ENCODE measurements at places on chromosomes 2 and 18. TPM values are rescaled to one million over a fixed set of nuclear protein-coding genes. Genes with fewer than 3 reads are reported as not detected.

ZNF396 gene
- 2.0 TPM for total RNA-seq

FAM210A gene
- 29.3 TPM for total RNA-seq

DNA sequence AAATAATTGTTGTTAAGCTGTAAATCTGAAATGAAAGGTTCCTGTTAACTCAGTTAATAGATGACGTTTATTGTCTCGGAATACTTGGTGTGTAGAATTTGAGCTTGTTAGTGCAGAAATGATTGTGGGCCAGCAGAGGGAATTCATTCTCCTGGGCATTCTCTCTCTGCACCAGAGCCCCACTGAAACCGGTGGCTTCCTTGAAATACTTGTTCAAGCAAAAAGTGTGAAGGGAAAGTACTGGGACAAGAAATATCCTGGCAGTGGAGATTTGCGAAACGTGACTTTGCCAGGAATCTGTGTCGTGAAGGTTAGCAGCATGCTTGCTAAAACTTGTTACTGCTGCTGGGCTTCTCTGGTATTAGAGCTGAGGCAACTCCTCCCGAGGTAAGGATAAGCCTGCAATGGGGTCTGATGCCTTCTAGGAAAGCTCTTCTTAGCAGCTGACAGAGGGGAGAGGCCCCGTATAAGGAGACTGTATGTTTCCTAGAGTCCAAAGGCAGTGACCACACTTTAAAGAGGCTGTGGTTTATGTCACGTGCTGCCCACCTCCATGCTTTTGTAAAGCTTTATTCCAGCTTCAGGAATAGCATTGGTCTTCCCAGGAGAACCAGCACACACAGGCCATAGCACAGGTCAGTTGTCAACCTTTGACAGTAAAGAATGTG, 2.0 kb downstream of the ITGA6 start:
- H3K27me3 ChIP-seq, result no peaks in the 10 kb centered on the region
- H3K4me1 ChIP-seq, result peaks cover 58% of the 10 kb centered on the region
- peak; percentile 39 for DNase-seq

DNA sequence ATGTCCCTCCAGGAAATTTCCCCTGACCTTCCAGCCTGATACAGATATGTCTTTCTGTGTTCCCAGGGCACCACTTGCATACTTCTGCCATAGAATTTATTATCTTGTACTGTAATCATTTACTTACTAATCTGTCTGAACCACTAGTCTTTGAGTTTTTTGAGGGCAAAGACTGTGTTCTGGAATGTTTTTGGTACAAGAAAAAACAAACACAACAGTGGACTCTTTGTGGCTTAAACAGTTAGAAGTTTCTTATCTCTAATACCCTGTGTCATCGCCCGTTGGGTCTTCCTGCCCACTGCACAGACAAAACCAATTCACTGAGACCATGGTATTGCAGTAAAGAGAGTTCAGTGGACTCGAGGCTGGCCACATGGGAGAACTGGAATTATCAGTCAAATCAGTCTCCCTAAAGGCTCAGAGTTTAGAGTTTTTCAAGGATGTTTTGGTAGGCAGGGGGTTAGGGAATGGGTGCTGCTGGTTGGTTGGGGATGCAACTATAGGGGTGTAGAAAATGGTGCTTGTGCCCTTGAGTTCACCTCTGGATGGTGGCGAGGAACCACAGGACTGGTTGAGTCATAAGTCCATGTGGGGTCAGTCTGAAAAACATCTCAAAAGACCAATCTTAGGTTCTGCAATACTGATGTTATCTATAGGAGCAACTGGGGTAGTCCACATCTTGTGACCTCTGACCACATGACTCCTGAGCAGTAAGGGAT, 20.3 kb downstream of the RALB start:
- peaks cover 23% of the 10 kb centered on the region for H3K36me3 ChIP-seq
- no peaks in the 10 kb centered on the region for H3K4me1 ChIP-seq
- no peak for DNase-seq

DNA sequence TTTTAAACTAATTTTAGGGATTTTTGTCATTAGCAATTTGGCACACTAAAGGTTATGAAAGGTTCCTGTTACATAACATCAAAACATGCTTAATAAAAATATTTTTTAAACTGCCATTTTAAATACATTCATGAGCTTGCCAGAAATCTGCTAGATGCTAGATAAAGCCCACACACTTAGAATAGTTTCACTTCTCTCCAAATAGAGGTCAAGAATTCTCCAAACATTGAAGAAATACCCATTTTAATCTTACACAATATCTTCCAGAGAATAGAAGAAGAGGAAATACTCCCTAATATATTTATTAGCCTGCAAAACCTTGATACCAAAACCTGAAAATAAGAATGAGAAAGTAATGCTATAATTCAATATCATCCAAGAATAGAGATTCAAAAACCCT, 247.5 kb downstream of the PTH2R start:
- no peak for DNase-seq
- H3K27ac ChIP-seq, result no peak overlapping the region
- no peaks in the 10 kb centered on the region for H3K27me3 ChIP-seq
- no peaks in the 10 kb centered on the region for H3K36me3 ChIP-seq

DNA sequence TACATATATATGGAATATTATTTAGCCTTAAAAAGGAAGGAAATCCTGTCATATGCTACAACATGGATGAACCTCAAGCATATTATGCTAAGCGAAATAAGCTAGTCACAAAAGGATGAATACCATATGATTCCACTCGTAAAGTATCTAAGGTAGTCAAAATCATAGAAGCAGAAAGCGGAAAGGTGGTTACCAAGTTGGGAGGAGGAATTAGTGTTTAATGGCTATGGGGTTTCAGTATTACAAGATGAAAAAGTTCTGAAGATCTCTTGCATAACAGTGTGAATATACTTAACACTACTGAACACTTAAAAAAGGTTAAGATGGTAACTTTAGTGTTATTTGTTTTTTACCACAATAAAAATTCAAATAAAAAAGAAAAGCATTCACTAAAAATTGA, 99.0 kb downstream of the MGAT5 start:
- H3K27me3 ChIP-seq, result no peaks in the 10 kb centered on the region
- H3K36me3 ChIP-seq, result no peaks in the 10 kb centered on the region
- no peak for DNase-seq
- H3K4me3 ChIP-seq, result no peak overlapping the region
- H3K4me1 ChIP-seq, result no peaks in the 10 kb centered on the region
- H3K27ac ChIP-seq, result no peak overlapping the region
